ENCODE measurements at places on chromosomes 16 and 17.

GRCh38 chr17:73663614-73664013, 19.4 kb upstream of the SDK2 start:
- DNase-seq, result no peak

DNA sequence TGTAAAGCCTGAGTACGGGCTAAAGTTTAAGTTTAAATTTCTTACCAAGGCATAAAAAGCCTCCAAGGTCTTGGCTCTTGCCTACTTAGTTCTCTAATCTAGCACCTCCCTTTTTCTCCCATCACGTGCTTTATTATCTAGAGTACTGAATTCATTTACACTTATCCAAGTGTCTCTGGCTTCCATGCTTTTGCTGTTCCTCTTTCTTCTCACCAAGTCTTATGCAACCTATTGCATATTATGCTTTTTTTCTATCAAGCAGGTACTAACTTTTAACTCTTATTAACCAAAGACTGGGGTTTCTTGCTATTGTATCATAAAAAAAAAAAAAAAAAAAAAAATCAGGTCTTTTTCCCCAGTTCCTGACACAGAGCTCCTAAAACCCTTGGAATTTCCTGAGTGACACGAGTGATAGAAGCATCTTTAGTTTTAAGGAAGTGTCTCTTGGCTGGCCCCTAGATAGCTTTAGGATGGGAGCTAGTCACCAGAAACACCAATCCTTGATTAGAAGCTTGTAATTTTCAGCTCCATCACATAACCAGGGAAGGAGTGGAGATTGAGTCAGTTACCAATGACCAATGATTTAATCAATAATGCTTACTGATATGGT, 44.9 kb downstream of the SSH2 start:
- DNase-seq, result no peak

- DNase-seq, result no peak
These were observed 82.7 kb upstream of the CORO6 start for GRCh38 chr17:29705386-29705785.

- no peak for DNase-seq
These were observed 22.0 kb downstream of the WNT3 start for GRCh38 chr17:46796524-46796923.

- DNase-seq, result no peak
These were observed 25.2 kb downstream of the CD300A start for GRCh38 chr17:74491626-74492025.

GRCh38 chr17:491086-492021, 138.7 kb upstream of the RPH3AL start:
- no peak for DNase-seq
